Body of pancreas (tissue), 4 donors: ENCODE measurements at places on chromosomes 12 and 14. TPM values are rescaled to one million over a fixed set of nuclear protein-coding genes. Genes with fewer than 3 reads are reported as not detected.
A peak's percentile ranks its signal among the peaks of the same experiment; 100 is the strongest.

GRCh38 chr14:105223770-105224544 is 24.4 kb upstream of the BTBD6 start:
- no peak for DNase-seq

GRCh38 chr12:43921666-43922337 is 85.9 kb downstream of the TMEM117 start:
- DNase-seq: no peak

- DNase-seq: no peak
These were observed 188.1 kb upstream of the PRKD1 start for GRCh38 chr14:30115756-30116155.

GRCh38 chr12:19584732-19585131 is 145.4 kb downstream of the AEBP2 start:
- no peak for DNase-seq

DNA sequence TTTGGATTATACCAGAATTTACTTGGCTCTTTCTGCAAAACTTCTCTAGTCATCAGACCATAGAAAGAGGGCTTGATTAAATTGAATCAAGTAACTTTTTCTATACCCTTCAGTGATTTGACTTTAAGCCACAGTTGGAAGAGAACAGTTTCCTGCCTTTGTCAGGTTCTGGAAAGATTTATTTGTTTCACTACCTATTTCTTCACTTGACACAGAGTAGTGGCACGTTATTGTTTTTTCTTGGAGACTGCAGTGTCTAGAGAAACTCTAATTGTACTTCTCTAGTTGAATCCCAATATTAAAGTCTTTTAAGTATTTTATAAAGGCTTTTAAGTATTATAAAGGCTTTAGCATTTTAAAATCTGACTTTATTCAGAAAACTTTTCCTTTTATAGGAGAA is 138.1 kb downstream of the TMEM117 start:
- no peak for DNase-seq

DNA sequence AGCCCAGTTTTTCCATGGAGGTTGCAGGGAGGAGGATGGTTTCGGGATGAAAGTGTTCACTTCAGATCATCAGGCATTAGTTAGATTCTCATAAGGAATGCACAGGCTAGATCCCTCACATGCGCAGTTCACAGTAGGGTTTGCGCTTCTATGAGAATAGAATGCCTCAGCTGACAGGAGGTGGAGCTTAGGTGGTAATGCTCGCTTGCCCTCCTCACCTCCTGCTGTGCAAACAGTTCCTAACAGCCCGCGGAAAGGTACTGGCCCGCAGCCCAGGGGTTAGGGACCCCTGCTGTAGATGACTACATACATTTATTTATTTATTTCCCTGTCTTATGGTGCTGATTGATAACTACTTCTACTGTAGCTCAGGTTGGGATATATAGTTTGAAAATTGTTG is 93.2 kb downstream of the FBXO33 start:
- peak; percentile 38 for DNase-seq

DNA sequence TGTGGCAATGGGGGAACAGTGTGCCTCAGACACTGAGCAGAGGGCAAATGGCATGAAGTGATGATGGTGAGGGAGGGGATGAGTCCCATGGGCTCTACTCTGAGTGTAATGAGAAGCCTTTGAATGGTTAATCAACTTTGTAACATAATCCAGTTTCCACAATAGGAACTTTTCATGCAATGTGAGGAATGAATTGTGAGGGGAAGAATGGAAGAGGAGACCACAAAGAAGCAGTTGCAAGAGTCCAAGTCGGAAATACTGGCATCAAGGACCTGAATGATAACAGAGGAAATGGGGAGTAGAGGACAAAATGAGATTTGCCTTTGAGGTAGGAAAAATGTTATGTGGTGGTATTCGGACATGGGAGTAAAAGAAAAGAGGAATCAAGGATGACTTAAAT is 476.9 kb upstream of the PRICKLE1 start:
- DNase-seq: no peak

DNA sequence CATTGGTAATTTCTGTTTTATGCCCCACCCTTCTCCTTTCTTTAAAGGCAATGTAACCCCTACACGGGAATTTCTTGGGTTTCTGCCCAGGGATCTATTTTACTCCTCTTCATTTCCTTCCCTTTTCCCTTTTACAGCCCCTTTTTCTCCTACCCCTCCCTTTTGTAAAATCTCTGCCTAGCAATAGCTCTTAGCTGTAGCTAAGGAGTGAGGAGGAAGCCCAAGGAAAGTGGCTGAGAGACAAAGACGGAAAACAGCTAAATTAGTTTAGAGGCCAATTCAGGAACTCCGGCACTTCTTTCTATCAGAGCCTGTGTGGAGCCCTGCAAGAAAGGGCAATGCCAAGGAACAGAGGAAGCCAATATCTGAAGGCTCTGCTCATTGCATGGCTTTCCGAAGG is 40.3 kb downstream of the SOCS2 start:
- DNase-seq: no peak

DNA sequence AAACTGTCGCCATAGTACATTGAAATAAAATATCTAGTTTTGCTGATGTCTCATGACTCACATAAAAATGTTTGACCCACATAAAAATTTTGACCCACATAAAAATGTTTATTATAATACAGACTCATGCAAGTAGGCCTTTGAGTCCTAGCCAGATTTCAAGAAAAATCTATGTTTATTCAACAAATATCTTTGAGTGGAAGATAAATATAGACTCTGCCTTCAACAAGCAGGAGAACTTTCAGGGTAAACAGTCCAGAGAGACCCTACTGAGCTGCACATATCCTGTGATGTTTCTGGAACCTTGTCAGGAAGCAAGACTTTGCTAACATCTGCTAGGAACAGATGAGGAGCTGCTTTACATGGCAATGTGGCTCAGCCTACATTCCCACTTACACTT is 283.1 kb downstream of the MDGA2 start:
- DNase-seq: no peak

GRCh38 chr12:77064896-77065360 is 441 bp downstream of the E2F7 start:
- DNase-seq: no peak

DNA sequence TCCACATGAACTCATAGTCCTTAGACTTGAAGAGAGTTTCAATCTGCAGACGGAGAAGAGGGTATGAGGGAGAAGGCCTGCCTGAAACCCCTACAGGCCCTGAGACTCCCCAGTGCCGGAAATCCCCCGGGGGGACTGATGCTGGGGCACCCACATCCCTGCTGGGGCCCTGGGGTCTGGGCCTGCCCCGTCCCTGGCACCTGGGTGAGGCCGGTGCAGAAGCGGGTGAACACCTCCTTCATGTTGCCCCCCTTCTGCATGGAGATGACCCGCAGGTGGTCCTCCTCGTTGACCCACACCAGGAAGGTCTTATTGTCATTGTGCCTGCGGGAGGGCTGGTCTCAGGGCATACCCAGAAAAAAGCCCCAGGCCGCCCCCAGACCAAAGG is 2.4 kb downstream of the CKB start:
- DNase-seq: no peak

DNA sequence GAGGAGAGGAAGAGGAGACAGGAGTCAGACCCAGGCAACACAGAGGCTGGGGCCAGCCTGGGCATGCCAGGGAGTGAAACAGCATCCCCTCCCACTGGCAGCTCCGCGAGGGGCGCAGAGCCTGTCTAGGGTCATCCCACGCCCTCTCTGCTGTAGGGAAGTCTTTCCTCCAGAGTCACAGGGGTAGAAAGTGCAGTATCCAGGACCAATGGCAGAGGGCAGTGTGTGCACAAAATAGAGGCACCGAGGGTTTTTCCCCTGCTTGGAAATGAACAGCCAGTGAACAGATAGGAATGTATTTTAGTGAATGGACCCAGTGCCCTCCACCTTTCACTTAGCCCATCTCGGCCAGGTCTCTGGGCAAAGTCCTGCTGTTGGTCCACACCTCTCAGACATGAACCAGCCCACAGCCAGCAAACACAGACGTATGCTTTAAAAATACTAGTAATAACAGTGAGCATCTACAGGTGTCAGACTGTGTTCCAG is 9.4 kb upstream of the KRT74 start:
- peak; percentile 69 for DNase-seq

DNA sequence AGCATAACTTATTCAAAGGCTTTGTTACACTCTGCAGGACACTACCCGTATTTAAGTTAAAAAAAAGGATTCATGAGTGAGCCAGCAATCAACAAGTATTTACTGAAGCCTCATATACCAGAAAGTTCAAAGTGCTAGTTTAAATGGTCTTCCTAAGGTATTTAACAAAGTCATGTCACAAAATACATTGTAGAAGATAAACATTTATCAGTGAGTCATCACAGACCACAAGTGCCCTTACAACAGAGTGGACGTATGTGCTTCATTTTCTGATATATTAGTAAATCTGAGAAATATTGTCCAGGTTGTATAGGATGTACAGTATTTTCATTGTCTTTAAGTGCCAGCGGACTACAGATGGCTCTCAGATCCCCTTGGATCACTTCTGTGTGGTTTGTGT is 24.2 kb downstream of the FLRT2 start:
- no peak for DNase-seq

GRCh38 chr14:68140806-68141205 is 321.2 kb downstream of the RAD51B start:
- no peak for DNase-seq

DNA sequence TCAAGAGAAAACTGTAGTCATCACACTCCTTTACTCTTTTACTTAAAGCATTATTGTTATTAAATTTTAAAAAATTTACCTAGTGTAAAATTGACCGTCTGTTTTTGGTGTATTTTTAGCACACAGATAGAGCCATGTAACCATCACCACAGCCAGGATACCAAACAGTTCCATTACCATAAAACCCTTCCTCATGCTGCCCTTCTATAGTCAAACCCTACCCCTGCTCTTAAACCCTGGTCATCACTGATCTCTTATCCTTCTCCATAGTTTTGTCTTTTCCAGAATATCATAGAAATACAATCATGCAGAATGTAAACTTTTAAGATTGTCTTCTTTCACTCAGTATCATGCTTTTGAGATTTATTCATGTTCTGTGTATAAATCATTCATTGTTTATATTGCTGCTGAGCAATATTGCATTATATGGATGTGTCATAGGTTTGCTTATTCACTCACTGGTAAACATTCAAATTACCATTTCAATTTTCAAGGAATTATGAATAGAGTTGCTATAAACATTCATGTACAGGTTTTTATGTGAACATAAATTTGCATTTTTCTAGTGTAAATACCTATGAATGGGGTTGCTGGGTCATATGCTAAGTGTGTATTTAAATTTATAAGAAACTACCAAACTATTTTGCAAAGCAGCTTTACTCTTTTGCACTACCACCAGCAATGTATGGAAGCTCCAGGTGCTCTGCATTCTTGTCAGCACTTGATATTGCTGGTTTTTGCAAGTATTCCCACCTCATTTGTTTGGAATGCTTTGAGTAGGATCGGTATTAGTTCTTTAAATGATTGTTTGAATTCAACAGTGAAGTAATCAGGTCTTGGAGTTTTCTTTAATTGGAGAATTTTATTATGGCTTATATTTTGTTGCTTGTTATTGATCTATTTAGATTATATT is 125.5 kb downstream of the LMNTD1 start:
- no peak for DNase-seq

DNA sequence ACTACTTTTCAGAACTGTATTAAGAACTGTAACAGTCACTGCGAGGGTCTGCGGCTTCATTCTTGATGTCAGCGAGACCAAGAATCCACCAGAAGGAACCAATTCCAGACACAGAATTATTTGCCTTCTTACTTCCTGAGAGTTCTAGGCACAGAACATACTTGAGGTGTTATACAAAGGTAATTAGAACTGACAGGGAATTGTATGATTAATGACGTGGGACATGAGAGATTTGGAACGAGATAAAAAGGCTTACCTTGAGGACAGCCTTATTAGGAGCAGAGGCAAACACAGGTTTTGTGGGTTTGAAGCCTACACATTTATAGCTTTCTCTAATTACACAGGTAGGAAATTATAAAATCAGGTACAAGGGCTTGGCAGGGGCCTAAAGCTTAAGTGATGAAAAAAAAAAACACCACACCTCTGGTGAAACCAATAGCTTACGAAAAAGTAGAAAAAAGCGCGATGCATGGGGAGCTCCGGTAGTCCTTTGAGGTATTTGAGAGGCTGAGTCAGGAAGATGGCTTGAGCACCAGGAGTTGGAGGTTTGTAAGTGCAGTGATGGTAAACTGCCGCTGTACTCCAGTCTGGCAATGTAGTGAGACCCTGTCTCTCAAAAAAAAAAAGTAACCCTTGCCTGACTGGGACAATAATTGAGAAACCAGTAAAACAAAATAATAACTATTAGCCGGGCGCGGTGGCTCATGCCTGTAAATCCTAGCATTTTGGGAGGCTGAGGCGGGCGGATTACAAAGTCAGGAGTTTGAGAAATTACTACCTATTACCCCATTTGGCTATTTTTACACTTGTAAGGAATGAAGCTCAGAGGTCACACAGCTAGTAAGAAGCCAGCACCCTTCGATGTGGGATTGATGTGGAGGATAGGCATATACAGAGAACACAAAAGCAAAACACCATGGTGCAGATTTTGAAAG is 795 bp upstream of the ACOT2 start:
- no peak for DNase-seq

- no peak for DNase-seq
These were observed 350.4 kb downstream of the TRHDE start for GRCh38 chr12:72622556-72622955.

DNA sequence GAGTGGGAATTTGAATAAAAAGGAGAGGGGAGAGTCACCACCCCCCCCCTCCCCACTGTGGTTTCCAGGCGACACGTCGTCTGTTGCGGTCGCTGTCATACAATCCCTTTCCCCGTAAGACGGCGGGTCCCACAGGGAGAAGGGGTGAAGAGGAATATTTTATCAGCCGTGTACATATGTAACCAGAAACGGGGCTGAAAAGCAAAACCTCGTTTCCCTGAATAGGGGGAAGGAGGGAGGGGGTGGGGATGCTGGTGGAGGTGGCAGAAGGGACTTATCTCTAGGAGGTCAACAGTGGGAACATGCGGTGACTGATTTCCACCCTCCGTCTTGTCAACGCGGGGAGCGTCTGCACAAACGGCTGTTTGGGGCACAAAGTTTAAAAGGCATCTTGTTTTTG is 171.4 kb downstream of the RBM19 start:
- no peak for DNase-seq

Gene BEST3
- 1.3 TPM for total RNA-seq

Gene ESPL1
- not detected for total RNA-seq

Gene APOF
- total RNA-seq: not detected

Gene CLEC1B
- total RNA-seq: not detected

Gene CLEC14A
- total RNA-seq: 16.8 TPM

Gene CIROP
- not detected for total RNA-seq

Gene FAM186B
- not detected for total RNA-seq

Gene GPR65
- total RNA-seq: 1.3 TPM

Gene ENDOU
- total RNA-seq: not detected

Gene LHX5
- not detected for total RNA-seq

Gene SUOX
- 20.8 TPM for total RNA-seq

Gene TMEM30B
- total RNA-seq: 14.5 TPM

Gene ENO2
- total RNA-seq: 11.9 TPM
